ENCODE measurements at places on chromosomes 2 and 18. TPM values are rescaled to one million over a fixed set of nuclear protein-coding genes. Genes with fewer than 3 reads are reported as not detected.

The PDE11A gene
- 0.85 TPM for total RNA-seq

The DQX1 gene
- total RNA-seq, result not detected

The ANKRD30B gene
- not detected for total RNA-seq

The LCT gene
- not detected for total RNA-seq

DNA sequence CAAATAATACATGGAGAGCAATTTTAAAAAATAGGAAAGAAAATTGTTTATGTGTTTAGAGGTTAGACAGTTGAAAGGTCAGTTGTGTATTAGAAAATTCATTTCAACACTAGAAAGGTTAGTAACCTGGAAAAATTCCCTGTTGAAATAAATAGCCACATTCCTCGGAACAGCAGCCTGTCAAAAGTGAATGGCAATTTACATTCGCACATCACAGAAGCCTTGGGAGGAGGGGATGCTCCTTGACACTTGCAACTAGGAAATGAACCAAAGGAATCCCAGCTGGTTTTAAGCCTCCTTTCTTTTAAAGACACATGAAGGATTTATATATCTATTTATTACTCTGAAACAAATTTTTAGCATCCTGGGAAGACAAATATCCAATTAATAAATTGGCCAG is 653.5 kb upstream of the LRRTM4 start:
- no peak for DNase-seq

DNA sequence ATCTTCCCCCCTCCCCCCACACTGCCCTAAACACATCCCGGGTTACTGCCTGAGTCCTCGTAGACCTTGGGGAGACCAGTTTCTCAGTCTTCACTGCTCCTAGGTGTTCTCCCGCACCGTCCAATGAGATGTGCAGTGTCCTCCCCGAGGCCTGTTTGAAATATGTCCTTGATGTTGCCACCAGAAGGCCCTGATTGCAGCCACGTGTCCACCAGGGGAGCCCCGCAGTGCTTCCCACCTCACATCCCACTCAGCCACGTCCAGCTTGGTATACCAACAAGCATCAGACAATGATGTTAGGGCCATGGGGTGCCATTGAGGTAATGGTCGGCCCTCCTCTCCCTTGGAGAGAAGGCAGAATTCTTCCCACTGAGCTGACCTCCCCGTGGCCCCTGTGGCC is 38.7 kb downstream of the TCF7L1 start:
- no peak for DNase-seq

- peak; percentile 47 for DNase-seq
Observed at GRCh38 chr2:74379851-74380789, at the start of gene DCTN1. DCTN1 (minus strand) TSS chr2:74380311; CDS start chr2:74380037, 274 bp downstream.

- no peak for DNase-seq
Observed at GRCh38 chr2:53445383-53446070, 322.1 kb upstream of the CHAC2 start.

DNA sequence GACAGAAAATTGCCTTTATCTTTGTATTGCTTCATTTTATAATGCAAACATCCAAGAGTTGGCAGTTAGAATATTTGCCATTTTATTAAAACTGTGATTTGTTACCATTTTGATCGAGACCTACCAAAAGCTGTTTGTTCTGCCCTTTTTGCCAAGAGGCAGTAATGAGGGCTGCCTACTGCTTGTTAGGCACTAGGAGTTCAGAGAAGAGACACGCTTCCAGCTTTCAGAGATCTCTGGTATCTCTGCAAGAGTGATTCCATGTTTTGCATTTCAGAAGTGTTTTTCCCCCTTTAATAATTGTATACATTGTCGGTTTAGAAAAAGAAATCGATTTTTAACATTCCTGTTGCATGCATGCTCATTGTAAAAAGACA is 628 bp downstream of the MRPL30 start:
- DNase-seq, result no peak

- DNase-seq, result peak; percentile 31
Observed at GRCh38 chr2:151922845-151923666, 94.8 kb upstream of the ARL5A start.

GRCh38 chr2:112985090-112985489 is 7.3 kb downstream of the IL36G start:
- no peak for DNase-seq

DNA sequence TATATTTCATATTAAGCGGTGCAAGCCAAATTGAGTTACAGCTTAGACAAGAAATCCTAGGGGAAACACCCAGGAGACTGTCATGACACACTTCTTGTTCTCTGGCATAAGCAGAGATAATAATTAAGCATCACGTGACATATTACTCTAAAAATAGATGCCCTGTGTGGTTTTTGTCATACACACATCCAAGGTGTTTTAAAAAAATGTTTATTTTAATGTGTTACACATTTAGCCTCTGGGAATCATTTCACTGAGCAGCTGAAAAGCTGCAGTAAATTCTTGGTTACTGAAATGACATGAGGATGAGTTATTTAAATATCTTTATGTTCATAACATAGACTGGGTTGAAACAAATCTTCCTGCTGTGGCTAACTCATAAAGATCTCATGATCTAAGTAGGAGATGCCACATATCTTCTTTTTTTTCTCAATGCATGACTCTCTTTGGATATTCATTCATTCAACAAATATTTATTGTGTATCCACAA is 38.0 kb upstream of the ERMN start:
- DNase-seq, result no peak

- DNase-seq, result no peak
Observed at GRCh38 chr2:163737190-163737439, 1.3 kb upstream of the FIGN start.
